ENCODE measurements at places on chromosomes 1 and 21.

DNA sequence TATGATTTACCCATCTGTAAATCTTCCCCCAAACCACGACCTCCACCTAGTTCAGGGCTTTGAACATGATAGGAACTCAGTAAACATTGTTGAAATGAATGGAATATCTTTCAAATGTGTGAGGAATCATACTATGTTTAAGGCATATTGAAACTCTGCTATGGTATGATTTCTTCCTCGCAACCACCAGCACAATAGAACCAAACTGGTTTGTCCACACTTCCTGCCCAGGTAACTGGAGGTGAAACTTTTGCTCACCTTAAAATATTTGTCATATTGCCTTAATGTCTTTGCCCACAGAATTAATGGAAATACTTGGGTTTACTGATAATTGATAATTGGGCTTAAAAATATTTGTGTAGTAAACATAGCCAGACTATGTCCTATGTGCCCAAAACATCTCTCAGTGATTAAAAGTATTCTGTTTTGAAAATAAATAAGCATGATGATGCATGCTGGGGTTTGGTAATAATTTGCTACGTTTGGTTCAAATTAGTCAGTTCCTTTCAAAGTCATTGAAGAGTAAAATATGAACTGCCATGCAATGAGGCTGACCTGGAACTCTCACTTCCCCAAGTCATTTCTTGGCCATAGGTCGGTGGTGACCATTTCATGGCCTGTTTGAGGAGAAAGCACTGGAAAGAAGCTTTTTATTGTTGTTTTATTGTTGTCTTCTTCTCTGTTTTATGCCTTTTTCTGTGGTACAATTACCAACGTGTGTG is 73.3 kb downstream of the TNFSF18 start:
- no peak for DNase-seq

DNA sequence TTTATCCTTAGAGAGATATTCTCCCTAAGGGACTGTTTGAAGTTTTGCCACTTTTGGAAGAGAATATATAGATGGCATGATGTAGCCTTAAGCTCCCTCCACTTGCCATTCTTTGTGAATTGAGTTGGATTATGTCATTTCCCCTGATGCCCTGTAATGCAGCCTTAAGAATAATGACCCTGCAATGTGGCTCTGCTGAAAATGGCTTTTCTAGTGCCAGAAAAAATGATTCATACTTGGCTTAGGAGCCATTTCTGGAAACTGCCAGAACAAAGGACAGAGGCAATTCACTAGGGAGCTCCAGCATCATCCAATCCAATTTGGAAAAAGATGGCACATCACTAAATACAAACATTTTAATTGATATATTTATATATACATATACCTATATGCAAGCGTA is 265.3 kb downstream of the SPATA17 start:
- no peak for DNase-seq

GRCh38 chr1:62613890-62614289 is 16.6 kb downstream of the ANGPTL3 start:
- DNase-seq: no peak

DNA sequence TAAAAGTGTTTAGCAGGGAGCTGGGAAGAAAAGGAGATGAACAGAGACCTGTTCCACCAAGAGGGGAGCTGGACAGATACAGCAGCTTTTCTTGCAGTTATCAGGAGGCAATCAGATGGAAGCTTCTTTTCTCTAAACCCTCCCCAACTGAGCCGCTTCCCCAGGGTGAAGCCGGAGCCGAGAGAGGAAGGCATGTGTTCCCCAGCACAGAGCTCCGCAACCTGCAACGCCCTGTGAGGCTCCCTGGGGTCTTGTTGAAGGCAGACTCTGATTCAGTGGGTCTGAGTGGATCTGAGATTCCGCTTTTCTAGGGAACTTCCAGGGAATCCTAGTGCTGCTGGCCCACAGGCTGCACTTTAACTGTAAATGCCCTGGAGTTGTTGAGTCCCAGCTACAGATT is 139.1 kb upstream of the COA6 start:
- no peak for DNase-seq

- no peak for DNase-seq
Observed at GRCh38 chr1:17120481-17120877, 1.2 kb upstream of the PADI2 start.

DNA sequence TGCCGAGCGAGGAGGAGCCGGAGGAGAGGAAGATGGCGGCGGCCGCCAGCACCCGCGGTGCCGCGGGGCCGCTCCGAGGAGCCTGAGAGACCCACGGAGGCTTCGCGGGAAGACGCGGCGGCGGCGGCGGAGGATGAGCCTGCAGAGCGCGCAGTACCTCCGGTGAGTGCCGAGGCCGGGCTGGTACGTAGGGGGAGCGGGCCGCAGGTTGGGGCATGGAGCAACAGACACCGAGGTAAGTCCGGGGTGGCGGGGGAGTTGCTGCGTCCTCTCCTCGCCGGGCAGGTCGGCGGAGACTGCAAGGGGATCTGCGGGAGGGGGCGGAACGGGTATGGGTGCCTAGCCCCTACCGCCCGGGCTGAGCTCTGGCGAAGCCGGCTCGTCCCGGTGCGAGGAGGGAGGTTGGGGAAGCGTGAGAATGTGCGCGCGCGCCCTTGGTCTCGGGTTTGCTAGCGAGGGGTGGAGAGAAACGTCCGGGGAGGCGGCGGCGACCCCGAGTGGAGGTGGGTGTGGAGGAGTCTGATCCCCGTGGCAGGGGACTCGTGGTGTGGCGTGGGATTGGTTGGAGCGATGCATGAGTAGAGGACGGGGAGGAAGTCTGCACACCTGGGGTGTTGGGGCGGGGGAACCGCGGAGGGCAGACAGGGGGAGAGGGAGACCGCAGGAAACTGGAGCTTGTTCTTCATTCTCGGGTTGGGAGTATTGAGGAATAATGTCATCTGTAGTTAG is at the start of gene SMG7:
Gene SMG7, plus strand, starts transcription at position 12 of the 729 bp plus-strand sequence. Its CDS starts 122 bp downstream, at position 134.
- DNase-seq: peak; percentile 54

DNA sequence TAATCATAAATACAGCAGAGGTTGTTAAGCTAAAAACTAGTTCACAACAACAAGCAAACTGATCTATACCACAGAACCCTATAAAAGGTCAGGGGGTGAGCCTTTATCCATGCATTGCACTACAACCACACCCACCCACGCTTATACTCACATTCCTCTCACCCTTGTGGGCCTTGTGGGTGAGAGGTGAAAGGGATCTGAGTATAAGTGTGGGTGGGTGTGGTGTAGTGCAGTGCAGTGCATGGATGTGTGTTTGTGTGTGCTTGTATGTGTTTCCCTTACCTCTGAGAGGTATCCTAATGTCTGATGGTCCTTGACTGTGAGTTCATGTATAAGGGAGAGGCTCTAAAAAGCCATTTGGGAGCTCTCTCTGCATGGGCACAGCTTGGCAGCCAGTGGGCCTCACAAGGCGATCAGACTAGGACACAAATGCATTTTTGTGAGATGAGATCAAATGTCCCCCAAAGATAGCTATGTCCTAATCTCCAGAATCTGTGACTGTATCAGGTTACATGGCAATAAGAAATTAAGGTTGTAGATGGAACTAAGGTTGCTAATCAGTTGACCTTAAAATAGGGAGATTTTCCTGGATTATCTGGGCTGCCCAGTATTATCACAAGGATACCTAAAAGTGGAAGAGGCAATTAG is 95.5 kb upstream of the DPT start:
- DNase-seq: no peak

DNA sequence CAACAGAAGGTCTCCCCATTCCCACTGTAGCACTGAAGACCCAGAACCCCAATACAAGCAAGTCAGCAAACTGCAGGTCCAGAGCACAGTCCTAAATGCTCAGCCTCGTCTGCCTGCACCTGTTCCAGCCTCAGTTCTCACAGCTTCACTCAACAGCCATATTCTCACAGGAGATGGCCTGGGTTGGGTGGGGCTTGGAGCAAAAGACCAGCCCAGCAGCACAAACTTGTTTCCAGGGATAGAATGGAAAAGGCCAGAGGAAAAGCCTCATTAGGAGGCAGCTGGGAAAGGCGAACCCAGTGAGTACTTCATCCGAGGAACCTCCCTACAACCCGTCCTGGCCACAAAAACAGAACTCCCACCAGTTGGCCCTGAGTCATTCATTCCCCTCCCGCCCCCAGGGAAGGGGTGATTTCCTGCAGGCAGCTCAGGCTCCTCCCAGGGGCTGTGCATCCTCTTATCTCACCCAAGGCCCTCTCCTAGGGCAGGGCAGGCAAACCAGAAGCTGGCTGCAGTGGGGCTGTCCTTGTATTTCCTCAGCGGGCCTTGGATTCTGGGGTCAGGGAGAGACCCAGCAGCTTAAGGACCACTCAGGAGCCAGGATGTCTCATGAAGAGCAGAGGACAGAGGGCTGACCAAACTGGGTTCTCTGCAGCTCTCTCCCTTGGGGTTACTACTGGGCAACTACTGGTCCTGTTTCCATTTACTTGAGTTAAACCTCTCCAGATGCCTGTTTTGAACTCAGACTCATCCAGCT is 7.4 kb upstream of the MPL start:
- no peak for DNase-seq

DNA sequence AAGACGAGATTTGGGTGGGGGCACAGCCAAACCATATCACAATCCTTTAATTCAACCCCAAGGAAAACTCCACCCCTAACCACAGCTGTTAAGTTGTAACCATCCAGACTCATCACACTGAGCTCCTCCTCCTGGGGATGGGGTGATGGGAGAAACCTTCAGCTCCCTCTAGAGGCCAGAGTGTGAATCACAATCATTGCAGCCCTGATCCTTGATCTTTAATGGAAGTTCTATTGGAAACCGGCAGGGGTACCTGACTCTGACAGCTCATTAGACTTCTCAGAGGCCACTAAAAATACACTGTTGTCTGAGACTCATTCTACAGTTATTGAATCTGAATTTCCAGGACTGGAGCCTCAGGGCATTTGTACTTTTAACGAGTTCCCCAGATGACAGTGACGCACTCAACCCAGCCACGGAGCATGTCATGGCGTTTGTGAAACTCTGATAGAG is 127.2 kb downstream of the IGSF21 start:
- no peak for DNase-seq

DNA sequence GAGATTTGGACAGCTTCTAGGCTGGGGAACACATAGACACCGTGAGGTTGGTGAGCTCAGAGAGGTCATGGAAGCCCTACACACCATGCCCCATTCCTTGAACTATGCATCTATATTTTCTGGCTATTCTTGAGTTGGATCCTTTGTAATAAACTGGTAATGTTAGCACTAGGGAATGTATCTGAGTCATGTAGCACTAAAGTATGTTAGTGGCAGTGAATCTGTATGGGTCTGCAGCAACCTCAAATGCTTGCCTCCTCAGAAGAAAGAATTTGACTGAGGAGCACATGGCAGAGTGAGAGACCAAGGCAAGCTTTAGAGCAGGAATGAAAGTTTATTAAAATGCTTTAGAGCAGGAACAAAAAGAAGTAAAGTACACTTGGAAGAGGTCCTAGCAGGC is 43.7 kb upstream of the LRRC7 start:
- DNase-seq: no peak

DNA sequence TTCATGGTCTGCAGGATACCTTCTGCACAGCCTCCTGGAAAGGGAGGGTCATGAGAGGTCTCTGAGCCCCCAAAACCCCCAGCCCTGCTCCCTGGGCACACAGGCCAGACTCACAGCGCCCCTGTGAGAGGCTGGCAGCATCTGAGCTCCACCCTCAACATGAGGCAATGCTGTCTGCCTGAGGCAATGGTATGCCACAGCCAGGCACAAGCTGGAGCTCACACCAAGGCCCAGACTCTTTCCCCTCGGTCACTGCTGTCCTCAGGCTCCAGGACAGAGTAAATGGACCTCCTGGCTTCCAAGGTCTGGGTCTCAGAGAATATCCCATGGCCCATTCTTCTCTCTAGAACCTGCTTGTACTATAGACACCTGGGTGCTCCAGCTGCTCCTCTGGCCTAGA is 17.2 kb downstream of the MEF2D start:
- no peak for DNase-seq

- no peak for DNase-seq
Observed at GRCh38 chr21:28100366-28100765, 892.3 kb downstream of the LTN1 start.

DNA sequence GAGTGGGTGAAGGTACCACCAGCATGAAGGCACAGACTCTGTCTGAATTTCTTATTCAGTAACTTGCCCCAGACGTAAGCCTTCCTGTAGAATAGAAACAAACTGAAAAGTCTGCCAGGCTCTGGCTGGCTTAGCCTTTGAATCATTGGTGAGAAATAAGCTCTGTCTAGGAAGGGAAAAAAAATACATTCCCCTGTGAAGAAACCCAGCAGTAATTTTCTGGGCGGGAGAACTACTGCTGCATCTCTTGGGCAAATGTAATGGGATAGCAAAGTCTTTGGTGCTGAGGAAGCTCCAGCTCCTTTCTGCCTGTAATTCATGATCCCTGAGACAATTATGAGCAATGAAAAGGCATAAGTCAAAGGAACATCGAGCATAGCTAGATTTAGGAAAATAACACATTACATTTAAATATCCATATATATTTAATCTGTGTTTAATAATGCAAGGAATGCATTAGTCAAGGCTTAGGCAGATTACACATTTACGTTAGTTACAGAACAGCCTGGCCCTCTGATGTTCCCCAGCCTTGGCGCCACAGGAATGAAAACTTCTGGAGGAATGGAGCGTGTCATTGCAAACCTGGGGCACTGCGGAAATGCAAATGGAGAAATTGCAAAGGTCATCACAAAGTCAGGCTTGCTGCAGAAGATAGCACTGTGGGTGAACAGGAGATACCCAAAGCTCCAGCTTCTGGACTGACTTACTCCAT is 216.3 kb upstream of the CAMK1G start:
- no peak for DNase-seq

GRCh38 chr1:184630679-184631060 is 124.0 kb downstream of the EDEM3 start:
- no peak for DNase-seq

- no peak for DNase-seq
Observed at GRCh38 chr1:30199563-30199962, 523.8 kb downstream of the MATN1 start.

GRCh38 chr1:64675718-64676345 is 69.0 kb upstream of the RAVER2 start:
- peak; percentile 22 for DNase-seq

- DNase-seq: no peak
Observed at GRCh38 chr1:61935516-61935915, 193.2 kb downstream of the PATJ start.

DNA sequence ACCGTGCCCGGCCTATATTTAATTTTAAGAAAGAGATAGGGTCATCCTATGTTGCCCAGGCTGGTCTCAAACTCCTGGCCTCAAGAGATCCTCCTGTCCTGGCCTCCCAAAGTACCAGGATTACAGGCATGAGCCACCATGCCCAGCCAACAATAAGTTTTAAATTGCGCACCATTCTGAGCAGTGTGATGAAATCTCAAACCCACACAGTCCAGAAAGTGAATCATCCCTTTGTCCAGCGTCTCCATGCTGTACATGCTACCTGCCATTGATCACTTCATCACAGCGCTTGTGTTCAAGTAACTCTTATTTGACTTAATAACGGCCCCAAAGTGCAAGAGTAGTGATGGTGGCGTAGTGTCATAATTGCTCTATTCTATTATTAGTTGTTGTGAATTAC is 75.4 kb downstream of the APP start:
- no peak for DNase-seq

Measured in CD4-positive, alpha-beta T cell treated with Interleukin-21 for 1 hour (primary cell).